Kidney epithelial cell (primary cell): ENCODE measurements at places on chromosomes 12 and 14.

- DNase-seq, result peak; percentile 66
Observed at GRCh38 chr12:116222358-116222757, 55.1 kb downstream of the MED13L start.

GRCh38 chr12:16692099-16692498, 86.1 kb upstream of the LMO3 start:
- DNase-seq, result no peak

DNA sequence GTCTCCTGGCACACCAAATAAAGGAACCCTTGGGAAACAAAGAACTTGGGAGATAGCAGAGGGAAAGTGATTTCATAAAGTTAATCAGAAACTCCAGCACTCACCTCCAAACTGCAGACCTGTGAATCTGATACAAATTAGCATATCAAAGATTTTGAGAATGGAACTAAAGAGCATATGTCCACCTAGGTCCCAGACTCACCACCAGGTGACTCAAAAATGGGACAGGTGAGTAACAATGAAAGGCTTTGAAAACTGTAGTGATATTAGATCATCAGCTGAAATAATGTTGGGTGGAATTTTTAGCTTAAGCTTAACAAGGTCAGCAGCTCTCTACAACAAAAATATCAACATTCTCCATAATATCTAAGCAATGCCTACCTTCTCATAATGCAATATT, 214.8 kb downstream of the RERGL start:
- DNase-seq, result no peak

DNA sequence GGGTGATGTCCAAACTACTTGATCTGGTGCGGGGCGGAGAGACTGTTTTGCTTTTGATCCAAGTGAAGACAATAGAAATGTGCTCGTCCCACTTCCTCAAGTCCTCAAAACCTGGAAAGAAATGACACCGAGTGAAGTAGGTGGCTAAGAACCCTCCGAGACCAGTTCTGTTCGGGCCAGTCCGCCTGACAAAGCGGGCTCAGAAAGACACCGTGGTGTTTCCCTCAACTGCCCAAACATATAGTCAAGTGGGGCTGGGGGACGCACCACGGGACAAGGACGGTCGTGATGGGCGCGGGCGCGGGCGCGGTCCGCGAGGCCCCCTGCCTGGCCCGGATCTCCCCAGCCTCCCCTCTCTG, 1.6 kb downstream of the PHLDA1 start:
- no peak for DNase-seq

- DNase-seq, result no peak
Observed at GRCh38 chr14:75340921-75341320, 62.3 kb downstream of the FOS start.

DNA sequence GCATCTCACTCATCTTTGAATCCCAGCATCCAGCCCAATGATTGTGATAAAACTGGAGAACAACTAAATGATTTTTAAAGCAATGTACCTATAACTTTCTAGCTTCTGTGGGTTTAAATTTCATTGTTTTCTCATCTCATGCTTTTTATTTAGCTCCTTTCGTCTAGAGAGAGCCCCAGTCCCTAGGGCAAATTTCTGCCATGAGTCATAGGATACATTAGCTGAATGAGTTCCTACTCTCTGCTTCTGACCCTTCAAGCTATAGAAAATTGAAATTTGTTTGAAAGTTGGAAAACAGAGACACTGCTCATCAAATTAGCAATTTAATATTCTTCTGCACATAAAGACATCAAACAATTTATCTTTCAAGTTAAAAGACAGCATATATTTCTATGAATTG, 113.9 kb downstream of the KIF21A start:
- DNase-seq, result no peak

DNA sequence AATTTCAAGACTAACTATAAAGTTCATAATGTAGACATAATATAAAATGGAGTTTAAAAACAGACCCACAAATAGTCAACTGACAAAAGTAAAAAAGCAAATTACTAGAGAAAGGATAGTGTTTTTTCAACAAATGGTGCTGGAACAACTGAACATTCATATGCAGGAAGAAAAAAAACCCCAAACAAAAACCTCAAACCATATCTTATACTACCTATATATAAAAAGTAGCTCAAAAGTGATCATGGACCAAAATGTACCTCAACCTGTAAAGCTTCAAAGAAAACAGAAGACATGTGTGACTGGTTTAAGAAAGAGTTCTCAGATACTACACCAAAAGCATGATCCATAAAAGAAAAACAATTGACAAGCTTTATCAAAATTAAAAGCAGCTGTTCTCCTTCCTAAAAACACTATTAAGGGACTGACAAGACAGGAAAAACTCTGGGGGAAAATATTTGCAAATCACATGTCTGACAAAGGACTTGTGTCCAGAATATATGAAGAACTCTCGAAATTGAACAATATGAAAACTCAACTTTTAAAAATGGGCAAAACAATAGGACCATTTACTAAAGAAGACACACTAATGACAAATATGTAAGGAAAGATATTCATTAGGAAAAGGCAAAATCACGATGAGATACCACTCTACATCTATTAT, 22.7 kb upstream of the ARID4A start:
- no peak for DNase-seq

DNA sequence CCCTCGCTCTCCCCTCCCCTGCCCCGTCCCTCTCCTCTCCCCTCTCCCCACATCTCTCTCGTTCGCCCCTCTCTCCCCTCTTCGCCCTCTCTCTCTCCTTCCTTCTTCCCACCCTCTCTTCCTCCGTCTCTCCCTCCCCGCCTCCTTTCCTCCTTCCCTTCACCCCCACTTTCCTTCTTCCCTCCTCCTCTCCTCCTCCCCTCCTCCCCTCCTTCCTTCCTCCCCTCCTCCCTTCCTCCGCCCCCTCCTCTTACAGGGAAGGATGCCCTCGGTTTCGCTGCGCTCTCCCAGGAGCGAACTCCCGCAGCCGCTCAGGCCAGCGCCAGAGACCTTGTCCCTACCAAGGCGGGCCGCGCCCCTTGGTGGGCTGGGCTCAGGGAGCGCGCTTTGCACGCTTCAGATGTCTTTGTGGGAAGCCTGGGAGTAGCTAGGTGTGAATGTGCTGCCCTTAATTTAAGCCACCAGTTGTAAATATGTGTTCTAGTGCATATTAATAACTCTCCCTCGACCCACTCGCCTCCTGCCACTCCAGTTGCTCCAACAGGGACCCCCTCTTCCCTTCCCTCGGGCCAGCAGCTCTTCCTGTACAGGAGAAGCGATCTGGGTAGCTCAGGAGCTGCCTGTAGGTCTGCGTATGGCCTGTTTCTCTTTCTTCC, 13.3 kb upstream of the MAP3K9 start:
- no peak for DNase-seq

GRCh38 chr12:4148418-4149056, 125.0 kb upstream of the CCND2 start:
- DNase-seq, result no peak

GRCh38 chr12:82968631-82969367, 282.1 kb downstream of the TMTC2 start:
- no peak for DNase-seq

DNA sequence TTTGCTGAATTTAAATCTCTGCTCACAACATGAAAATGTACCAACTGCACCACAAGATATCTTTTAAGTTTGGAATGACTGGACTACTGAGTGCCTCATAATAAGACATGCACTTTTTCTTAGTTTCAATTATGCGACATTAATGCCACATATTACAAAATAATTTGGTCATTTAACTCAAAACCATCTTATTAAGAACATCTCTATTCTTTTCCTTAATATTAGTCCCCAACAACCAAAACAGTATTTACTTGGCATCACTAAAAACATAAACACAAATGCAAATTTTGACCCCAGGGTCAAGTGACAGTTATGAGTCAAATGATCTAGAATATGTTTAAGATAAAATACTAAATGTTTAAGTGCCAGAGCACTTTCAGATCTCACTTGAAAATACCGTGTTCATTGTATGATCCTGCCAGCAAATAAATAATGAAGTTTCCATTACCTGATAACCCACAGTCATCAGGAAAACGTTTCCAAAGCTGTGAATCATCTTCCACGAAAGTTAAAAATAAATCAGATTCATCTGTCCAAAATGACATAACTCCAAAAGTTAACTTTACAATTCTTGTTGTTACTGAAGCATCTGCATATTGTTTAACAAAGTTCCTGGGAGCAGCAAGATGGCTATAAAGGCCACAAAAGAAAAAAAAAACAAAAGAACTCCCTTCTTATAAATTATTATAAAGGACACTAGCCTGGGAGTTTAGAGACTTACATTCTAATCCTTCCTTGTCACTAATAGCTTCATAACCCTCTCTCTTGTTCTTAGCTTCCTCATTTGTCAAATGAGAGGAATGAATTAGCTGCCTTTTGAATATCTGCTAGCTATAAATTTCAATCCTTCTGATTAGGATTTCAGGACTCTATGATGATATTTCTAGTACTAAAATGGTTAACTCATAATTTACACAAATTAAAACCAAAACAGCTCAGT, 30.5 kb upstream of the AP4S1 start:
- no peak for DNase-seq

- no peak for DNase-seq
Observed at GRCh38 chr14:74713395-74713735, 421 bp downstream of the FCF1 start.

- DNase-seq, result no peak
Observed at GRCh38 chr14:28766469-28766955, at the start of gene FOXG1. Gene FOXG1 (plus strand): TSS chr14:28766787. CDS start chr14:28767280, 493 bp downstream.

- no peak for DNase-seq
Observed at GRCh38 chr12:25718081-25718731, 165.1 kb upstream of the LMNTD1 start.

GRCh38 chr12:51429700-51430099, 5.1 kb downstream of the SLC4A8 start:
- DNase-seq, result no peak

DNA sequence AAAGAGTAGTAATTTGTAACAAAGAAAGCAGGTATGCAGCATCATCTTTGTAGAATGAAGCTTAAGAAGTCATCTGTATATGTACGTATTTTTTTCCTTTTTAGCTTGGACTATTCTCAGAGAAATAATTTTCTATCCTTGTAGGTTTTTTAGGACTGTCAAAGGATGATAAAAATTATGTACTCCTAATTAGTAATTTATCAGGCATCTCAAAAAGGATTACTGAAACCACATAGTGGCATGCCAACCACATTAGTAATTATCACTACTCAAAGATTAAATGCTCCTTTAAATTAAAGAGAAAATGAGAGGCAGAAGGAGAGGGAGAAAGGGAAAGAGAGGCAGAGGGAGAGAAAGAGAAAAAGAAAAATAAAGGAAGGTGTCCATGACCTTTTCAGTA, 17.3 kb downstream of the TTC8 start:
- no peak for DNase-seq

GRCh38 chr12:452667-453210, 7.0 kb upstream of the B4GALNT3 start:
- no peak for DNase-seq

DNA sequence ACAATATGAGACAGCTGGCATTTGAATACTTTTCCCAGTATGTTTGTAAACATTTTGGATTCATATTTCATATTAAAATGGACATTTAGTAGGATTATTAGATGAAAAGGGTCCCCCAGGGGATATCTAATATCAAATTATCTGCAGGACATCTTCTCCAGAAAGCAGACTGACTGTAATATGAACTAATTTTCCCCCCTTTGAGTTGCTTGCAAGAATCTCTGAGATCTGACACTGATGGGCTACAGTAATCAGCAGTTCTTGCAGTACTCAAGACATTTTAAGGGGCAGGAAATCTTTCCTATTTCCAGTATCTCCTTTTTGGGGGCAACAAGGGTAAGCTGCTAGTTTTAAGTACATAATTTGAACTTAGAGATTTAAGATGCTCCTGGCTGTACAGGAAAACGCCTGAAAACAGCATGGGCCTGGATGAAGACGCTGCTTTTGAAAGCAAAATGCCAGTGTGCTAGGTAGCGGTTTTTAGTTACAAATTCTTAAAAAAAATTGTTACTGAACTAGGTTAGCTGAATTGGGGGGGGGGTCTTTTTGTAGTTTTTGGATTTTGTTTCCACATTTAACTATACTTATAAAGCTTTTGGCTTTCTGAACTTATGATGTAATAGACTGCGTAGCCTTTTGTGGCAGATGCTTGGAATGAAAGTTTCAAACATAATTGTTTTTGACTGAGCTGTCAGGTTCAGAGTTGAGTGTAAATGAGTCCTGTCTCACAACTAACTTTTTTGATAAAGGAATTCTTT, 2.2 kb downstream of the FRMD6 start:
- DNase-seq, result no peak

DNA sequence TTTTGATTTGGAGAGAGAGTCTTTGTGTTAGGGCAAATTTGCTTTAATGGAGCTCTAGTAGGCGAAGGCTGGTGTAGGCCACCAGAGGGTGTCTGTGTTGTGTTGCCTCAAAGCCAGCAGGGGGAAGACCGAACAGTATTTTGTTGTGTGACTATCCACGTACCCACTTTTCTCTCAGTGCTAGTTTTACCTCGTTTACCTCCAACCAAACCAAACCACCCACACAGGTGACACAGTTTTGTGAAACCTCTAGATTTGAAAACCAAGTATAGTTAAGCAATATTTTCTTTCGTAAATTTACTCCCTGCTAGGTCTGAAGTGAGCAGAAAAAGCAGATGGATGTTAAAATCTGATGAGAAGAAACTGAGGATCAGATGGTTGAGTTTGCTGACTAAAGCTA, 36.3 kb upstream of the NPFF start:
- DNase-seq, result peak; percentile 32

DNA sequence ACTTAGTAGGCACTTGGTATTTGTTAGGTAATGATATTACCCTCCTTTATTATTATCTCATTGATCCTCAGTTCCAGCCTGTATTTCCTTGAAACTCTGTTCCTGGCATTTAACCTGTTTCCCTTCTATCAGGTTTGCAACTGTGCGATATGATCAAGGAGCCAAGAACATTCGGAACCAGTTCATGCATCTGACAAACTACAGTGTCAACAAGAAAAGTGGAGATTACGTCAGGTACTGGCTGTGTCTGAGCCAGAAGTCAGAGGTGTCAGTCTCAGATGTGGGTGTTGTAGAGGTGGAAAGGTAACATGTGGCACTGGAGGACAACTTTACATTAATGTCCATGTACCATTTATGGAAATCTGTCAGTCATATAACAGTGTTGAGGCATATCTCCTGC, 56.7 kb downstream of the TTLL5 start:
- no peak for DNase-seq

DNA sequence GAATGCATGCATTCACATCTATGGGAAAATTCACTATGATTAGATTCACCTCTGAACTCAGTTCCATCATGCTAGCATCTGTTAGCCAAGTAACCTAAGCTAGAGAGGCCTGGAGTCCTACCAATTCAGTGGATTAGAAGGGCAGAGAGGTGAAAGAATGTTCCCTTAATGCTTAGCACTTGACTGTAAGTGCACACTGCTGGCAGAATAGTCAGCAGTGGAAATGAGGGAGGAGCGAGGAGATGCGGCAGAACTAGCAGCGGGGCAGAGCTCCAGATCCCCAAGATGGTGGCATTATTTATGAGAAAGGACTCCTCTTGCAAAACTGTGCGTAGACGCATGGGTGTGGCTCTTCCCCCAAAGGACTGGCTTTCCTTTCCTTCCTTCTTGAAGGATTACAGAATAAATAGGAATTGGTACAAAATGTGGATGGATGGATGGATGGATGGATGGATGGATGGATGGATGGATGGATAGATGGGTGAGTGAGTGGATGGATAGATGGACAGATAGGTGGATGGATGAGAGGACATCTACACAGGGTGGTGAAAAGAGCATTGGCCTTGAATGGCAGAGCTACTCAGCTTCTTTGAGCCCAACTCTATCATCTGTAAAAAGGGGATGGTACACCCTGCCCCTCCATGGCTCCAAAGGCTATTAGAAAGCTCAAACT, 227.2 kb downstream of the CHST11 start:
- DNase-seq, result no peak
